ENCODE measurements at places on chromosomes 5 and 9. TPM values are rescaled to one million over a fixed set of nuclear protein-coding genes. Genes with fewer than 3 reads are reported as not detected.

The WDR31 gene
- total RNA-seq: 2.2 TPM

The MYOT gene
- total RNA-seq: not detected

The VCAN gene
- 685 TPM for total RNA-seq

The C5orf63 gene
- total RNA-seq: 2.3 TPM

The NELFB gene
- total RNA-seq: 56.8 TPM

The BRINP1 gene
- 1.9 TPM for total RNA-seq

The CA9 gene
- total RNA-seq: not detected

The TXN gene
- 177 TPM for total RNA-seq

The CCDC187 gene
- not detected for total RNA-seq

The SHISAL2B gene
- not detected for total RNA-seq

The CTNNAL1 gene
- total RNA-seq: 108 TPM

The SPINK6 gene
- not detected for total RNA-seq

The TPPP gene
- total RNA-seq: under 0.01 TPM
